ENCODE measurements at places on chromosomes 1 and 21.

DNA sequence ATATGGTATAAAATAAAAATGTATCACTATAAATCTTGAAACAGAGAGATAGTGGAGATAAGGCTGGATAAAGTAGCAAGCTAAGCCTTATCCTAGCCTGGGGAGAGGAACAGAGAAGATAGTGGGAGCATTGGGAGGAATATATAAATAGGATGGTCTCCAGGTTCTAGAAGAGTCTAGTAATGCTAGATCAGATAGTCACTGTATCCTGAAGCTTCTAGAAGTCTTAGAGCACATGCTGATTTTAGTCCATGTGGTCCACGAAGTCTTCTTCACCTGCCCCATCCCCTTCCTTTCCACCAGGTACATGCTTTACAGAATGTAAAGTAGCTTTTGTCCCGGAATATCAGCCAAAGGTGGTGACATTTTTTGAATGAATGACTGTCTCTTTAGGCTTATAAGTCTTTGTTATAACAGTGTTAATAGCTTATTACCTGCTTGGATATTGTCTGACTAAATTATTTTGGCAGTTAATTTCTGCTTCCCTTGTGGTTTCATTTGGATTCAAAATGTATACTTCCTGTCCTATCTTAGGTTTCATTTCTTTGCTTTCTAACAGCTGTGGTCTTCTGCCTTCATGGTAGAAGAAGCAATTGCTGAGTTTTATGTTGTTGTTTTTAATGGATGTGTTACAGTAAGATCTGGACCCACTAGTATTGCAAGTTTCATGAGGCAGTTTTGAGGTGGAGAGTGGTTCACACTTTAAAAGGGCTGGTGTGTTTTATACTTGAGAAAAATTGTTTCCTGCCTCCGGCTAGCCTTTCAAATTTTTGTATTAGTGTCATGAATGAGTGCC is 5.9 kb downstream of the SMG7 start:
- no peak for DNase-seq
- peak overlapping the region; percentile 77 for H3K4me3 ChIP-seq
- H3K4me1 ChIP-seq, result peaks cover 62% of the 10 kb centered on the region
- H3K36me3 ChIP-seq, result peaks cover 2% of the 10 kb centered on the region
- peak overlapping the region; percentile 70 for H3K27ac ChIP-seq

- no peaks in the 10 kb centered on the region for H3K27me3 ChIP-seq
- no peak overlapping the region for H3K27ac ChIP-seq
- H3K36me3 ChIP-seq, result no peaks in the 10 kb centered on the region
- no peaks in the 10 kb centered on the region for H3K4me1 ChIP-seq
- no peak for DNase-seq
Observed at GRCh38 chr1:193960040-193960439, 773.6 kb upstream of the B3GALT2 start.

DNA sequence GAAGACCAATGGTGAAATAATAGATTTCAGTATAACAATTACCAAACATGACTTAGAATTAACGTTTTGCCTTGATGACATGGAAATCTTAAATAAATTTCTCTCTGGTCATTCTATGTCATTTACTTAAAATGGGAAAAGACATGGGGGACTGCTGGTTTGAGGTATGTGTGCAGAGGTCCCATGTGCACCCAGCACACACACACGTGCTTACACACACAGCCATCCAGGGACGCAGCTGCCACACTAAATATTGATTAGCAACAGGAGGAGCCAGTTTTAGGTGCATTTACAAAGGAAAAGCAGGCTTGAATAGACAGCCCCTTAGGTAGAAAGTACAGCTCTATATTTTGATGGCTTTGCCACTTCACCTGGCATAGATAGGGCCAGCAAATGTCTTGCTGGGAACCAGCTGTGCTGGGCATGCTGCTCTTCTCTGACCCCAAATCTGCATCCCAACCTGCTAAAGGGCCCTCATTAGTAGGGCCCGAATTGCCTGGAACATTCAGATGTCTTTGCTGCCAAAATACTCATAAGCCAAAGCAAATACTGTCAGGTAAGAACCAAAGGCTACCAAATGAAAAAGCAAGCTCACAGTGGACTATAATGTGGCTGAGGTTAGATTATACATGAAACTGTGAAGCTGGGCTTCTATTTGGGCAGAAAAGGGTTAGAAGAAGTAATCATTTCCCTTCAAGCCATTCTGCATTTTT is 399.9 kb downstream of the HHAT start:
- H3K4me1 ChIP-seq, result no peaks in the 10 kb centered on the region
- peaks cover 12% of the 10 kb centered on the region for H3K27me3 ChIP-seq
- H3K36me3 ChIP-seq, result no peaks in the 10 kb centered on the region
- DNase-seq, result no peak
- no peak overlapping the region for H3K4me3 ChIP-seq
- H3K27ac ChIP-seq, result no peak overlapping the region

- DNase-seq, result no peak
- no peak overlapping the region for H3K4me3 ChIP-seq
- no peaks in the 10 kb centered on the region for H3K4me1 ChIP-seq
- no peaks in the 10 kb centered on the region for H3K27me3 ChIP-seq
- no peak overlapping the region for H3K27ac ChIP-seq
Observed at GRCh38 chr1:215226757-215227156, 144.2 kb downstream of the KCNK2 start.

- H3K27me3 ChIP-seq, result peaks cover 66% of the 10 kb centered on the region
- H3K27ac ChIP-seq, result no peak overlapping the region
- no peak for DNase-seq
- H3K36me3 ChIP-seq, result no peaks in the 10 kb centered on the region
- no peak overlapping the region for H3K4me3 ChIP-seq
- peaks cover 35% of the 10 kb centered on the region for H3K4me1 ChIP-seq
Observed at GRCh38 chr21:26840912-26841311, 4.3 kb downstream of the ADAMTS1 start.

GRCh38 chr1:17224434-17224833 is 19.5 kb downstream of the PADI1 start:
- peaks cover 7% of the 10 kb centered on the region for H3K27me3 ChIP-seq
- no peak for DNase-seq
- H3K27ac ChIP-seq, result no peak overlapping the region
- no peaks in the 10 kb centered on the region for H3K36me3 ChIP-seq

DNA sequence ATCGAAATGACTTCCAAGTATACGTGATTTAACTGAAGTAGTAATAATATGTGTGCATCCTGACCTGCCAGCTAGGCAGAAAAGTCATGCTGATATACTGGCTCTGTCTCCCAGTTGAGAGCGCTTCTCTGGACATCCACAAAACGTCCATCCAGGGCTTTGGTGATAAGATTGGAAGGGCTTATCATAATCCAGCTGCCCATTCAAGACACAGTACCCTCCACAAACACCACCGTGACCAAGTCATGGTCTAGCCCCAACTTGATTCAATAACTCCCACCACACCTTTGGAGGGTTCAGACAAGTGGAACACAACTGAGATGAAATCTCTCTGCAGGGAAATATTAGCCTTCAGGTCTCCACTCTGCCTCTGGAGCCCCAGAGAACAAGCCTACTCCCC is 76.2 kb downstream of the CD46 start:
- DNase-seq, result no peak
- peaks cover 93% of the 10 kb centered on the region for H3K4me1 ChIP-seq
- H3K27me3 ChIP-seq, result no peaks in the 10 kb centered on the region
- H3K36me3 ChIP-seq, result peaks cover 5% of the 10 kb centered on the region
- peak overlapping the region; percentile 29 for H3K27ac ChIP-seq
- peak overlapping the region; percentile 27 for H3K4me3 ChIP-seq

- H3K36me3 ChIP-seq, result no peaks in the 10 kb centered on the region
- H3K4me1 ChIP-seq, result no peaks in the 10 kb centered on the region
- DNase-seq, result no peak
- H3K27me3 ChIP-seq, result no peaks in the 10 kb centered on the region
- H3K4me3 ChIP-seq, result no peak overlapping the region
- H3K27ac ChIP-seq, result no peak overlapping the region
Observed at GRCh38 chr1:95197616-95198252, 36.3 kb upstream of the RWDD3 start.

GRCh38 chr1:22689505-22689904 is 21.1 kb upstream of the EPHB2 start:
- H3K36me3 ChIP-seq, result no peaks in the 10 kb centered on the region
- no peak overlapping the region for H3K4me3 ChIP-seq
- peaks cover 18% of the 10 kb centered on the region for H3K27me3 ChIP-seq
- DNase-seq, result no peak
- H3K4me1 ChIP-seq, result no peaks in the 10 kb centered on the region

- H3K27me3 ChIP-seq, result peaks cover 18% of the 10 kb centered on the region
- H3K36me3 ChIP-seq, result no peaks in the 10 kb centered on the region
- H3K27ac ChIP-seq, result no peak overlapping the region
Observed at GRCh38 chr1:76713535-76713934, 153.7 kb upstream of the ST6GALNAC5 start.

DNA sequence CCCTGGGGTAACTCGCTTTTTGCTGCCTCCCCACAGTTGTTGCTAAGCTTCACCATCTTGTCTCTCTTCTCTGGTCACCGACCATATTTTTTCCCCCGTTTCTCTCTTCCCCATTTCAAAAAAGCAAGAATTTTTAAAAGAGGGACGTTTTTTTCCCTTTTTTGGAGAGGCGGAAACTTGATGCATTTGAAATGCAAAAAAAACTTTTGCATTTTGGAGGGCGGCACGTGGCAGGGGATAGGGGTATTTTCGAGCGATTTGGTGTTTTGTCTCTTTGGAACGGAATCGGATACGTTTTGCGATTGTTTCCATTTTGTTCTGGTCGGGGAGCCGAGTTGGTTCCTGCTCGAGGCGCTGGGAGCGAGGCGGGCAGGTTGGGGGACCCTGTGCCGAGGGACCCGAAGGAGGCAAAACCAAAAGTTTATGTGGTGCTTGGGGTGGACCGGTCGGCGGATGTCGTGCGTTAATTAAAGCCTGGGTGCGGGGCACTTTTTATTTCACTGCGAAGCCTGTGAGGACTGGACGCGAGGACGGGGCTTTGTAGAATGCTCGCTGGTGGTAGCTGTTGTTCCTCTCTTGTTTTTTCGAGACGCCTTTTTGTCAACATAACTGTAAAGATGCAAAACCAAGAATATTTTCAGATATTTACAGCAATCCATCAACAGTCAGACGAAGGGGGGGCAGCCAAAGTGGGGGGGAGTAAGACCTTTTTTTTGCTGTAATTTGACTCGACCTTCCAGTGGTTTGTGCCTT is 884 bp downstream of the H3-3A start:
- peak overlapping the region; percentile 96 for H3K27ac ChIP-seq
- peak overlapping the region; percentile 100 for H3K4me3 ChIP-seq
- peaks cover 48% of the 10 kb centered on the region for H3K4me1 ChIP-seq
- H3K36me3 ChIP-seq, result peaks cover 45% of the 10 kb centered on the region

DNA sequence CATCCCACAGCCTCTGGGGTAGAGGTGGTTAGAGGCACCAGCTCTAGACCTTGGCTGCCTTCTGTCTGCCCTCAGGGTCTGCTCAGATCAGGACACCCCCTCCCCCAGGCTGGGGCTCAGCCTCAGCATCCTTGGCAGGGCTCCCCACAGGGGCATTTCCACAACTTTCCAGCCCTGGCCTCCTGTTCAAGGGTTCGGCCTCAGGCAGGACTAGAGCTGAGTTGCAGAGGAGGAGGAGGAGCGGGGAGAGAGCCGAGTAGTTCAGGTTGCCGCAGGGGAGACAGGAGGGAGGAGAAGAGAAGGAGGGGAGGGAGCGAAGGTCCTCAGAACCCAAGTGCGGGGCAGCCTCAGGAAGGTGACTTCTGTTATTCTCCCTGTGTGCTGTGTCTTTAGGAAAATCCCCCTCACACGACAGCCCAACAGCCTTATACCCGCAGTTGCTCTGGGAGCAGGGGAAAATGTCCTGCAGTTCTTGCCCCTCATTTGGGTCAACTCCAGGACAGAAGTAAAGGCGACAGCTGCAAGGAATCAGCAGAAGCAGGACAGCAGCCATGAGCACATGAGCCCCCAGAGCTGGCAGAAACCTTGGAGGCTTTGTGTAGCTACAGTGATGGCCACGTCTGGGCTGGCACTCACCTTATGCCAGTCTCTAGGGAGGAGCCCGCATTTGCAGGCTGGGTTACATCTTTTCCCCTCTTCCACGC is 46.5 kb upstream of the TENT5B start:
- no peak overlapping the region for H3K27ac ChIP-seq
- H3K4me3 ChIP-seq, result no peak overlapping the region
- H3K36me3 ChIP-seq, result no peaks in the 10 kb centered on the region
- H3K4me1 ChIP-seq, result no peaks in the 10 kb centered on the region

DNA sequence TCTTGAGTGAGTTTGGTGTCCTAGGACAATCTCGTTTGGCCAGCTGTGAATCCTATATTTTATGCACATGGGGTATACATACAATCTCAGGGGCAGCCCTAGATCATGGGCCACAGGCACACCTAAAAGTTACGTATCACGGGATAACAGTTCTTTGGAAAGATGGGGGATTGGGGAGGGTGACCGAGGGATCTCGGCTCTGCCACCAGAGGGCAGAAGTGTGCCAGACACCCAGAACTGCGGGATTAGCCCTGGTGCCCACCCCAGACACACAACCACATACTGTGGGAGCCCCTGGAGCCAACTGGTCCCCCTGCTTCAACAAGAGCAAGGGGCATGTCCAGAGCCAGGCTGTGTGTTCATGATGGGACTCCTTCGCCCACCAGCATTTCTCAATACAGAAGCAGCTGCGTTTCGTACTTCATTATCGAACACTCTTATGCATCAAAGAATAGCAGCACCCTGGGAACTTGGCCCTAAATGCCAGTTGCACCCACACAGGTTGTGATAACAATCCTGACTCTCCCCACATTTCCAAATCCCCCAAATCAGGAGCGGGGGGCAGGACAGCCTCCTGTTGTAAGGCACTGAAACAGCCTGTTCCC is 37.4 kb downstream of the TMCO4 start:
- no peaks in the 10 kb centered on the region for H3K27me3 ChIP-seq
- no peak overlapping the region for H3K4me3 ChIP-seq
- H3K36me3 ChIP-seq, result no peaks in the 10 kb centered on the region
- no peak overlapping the region for H3K27ac ChIP-seq
- peak; percentile 38 for DNase-seq

DNA sequence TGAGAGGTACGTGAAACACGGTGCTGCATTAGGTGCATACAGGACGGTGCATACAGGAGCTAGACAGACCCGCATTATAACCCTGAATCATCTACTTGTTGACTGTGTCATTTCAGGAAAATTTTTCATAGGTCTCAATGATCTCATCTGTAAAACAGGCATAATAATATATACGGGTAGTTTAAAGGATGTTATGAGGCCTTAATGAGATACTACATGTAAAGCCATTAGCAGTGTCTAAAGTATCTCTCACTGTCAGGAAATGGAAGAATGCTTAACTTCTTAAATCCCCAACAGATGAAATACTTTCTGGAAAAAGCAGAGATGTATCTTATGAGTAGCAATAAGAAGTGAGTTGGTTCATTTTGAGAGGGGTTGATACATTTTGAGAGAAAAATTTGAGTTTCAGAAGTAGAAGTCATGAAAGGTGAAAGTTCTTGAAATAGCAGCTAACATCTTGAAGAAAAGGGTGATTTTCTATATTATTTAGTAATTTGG is 669.6 kb downstream of the PTPRC start:
- H3K27me3 ChIP-seq, result peaks cover 24% of the 10 kb centered on the region
- no peak for DNase-seq
- peak overlapping the region; percentile 24 for H3K4me3 ChIP-seq
- H3K4me1 ChIP-seq, result peaks cover 32% of the 10 kb centered on the region

Data from activated T-cell treated with anti-CD3 and anti-CD28 coated beads, Interleukin-2, amount 50 U/mL, for 72 hours (primary cell).